Activated CD4-positive, CD25-positive, alpha-beta regulatory T cell treated with anti-CD3 and anti-CD28 coated beads, Interleukin-2, amount 50 U/mL, for 16 hours (primary cell): ENCODE measurements at places on chromosomes 11 and 22.

DNA sequence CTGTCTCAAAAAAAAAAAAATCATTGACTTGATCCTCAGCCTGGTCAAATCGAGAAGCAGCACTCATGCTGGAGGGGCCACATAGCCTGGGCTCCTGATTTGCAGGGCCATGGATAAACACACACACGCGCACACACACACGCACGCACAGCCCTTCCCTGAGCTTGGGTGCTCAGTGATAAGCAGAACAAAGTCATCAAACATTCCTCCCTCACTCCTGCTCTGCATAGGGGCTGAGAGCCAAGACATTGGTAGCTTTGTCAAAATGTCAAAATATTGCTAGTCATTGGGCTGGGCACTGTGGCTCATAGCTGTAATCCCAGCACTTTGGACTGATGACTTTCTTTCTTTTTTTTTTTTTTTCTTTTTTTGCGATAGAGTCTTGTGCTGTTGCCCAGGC, 34.0 kb upstream of the A4GALT start:
- DNase-seq = no peak

DNA sequence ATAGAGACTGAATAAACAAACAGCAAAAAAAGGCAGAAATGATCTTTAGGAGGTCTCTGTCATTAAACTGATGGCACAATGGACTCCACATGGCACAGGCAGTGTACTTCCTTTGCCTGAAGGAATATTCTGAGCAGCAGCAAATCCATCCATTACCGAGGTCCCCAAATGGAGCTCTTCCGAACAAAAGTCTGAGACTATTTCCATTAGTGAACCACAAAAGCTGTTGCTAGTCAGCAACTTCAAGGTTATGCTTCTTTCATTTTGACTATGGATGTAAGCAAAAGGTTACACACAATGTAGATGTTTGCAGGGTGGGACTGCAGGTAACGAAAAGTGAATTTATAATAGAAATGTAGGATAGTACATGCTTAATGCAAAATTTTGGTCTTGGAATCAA, 14.5 kb downstream of the NARS2 start:
- no peak for DNase-seq

DNA sequence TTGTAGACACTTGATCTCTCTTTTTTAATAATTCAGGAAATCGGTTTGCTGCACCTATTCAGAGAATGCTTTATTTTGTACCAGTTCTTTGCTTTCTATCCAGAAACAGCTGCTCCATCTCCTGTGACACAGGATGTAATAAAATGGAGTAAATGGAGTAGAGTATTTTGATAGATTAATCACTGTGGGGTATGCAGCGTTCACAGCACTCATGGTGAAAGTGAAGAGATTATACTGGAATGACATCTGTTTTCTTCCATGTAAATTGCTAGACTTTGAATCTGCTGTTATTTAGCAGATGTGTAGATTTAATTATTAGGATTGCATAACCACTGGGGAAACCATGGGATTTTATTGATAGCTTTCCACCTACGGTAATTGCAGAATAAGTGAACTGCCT, 227.3 kb upstream of the ARHGAP42 start:
- no peak for DNase-seq

GRCh38 chr11:65217441-65218423, 36.0 kb downstream of the CAPN1 start:
- DNase-seq = no peak

GRCh38 chr11:93585758-93586157, 42.6 kb upstream of the SMCO4 start:
- no peak for DNase-seq

- DNase-seq = no peak
Measured at GRCh38 chr11:8192896-8193209, 24.0 kb upstream of the RIC3 start.

DNA sequence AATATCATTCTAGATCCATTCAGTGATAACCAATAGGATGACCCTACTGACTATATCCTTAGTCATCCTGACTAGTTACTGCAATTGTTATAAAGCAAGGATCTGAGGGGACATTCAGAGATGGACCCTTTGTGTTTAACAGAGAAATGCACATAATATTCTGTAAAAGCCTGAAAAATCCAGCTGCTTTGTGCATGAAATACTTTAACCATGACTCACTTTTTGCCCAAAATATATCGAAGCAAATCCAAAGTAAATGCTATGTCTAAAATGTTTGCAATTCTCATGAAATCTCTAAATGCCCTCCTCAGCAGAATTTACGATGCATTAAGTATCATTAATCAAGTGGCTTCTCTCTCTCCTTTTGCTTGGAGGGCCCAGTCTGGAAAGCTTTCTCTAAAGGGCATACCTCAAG, 178.8 kb upstream of the MTMR2 start:
- no peak for DNase-seq

- no peak for DNase-seq
Measured at GRCh38 chr11:72425053-72425980, 9.0 kb downstream of the CLPB start.

GRCh38 chr11:122723576-122723975, 68.1 kb downstream of the UBASH3B start:
- no peak for DNase-seq

DNA sequence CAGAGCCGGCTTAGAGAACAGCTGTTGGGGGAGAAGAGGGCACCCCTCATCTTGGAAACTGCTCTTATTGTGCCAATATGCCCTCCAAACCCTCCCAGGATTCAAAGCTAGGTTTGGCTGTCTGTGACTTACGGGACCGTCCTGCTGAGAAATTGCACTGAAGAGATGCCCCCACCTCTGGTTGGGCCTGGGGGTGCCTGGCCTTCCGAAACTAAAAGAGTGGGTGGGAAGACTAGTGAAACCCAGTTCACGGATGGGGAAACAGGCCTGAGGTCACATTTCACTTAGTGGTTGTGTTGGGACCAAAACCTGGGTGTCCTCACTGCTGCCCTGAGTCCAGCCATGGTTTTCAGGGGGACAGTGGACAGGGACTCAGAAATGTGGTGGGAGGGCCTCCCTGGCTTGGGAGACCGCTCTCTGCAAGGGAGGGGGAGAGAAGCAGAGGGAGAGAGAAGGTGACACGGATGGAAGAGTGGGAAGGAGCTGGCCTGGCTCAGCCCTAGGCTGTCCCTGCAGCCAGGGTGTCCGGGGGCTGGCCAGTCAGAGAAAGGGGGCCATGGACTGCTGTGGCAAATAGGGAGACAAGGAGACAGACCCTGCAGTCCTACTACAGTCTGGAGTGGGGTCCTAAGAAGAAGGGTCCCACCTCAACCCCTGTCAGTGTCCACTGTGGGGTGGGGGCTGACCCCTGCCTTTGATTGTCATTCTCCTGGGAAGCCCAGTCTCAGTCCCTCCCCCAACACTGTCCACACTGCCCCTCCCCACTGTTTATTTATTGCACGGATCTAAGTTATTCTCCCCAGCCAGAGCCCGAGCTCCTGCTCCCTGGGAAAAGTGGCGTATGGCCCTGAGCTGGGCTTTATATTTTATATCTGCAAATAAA, 13.6 kb downstream of the MAFF start:
- no peak for DNase-seq

DNA sequence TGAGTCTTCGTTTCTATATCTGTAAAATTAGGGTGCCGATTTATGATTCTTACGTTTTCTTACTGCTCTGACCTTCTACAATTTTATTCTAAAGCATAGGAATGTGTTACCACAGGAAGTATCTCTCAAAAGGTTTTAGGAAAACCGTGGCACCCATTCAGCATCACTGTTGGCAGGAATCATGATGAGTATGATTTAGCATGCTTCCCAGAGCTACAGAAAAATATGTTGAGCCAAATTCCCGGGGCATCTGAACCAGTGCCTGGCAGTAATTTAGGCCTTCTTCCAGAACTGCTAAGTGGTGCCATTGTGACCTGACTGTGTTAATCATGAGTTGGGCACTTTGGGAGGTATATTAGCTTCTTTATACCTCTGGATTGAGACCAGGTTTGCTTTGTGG, 605.0 kb upstream of the RAG2 start:
- no peak for DNase-seq

DNA sequence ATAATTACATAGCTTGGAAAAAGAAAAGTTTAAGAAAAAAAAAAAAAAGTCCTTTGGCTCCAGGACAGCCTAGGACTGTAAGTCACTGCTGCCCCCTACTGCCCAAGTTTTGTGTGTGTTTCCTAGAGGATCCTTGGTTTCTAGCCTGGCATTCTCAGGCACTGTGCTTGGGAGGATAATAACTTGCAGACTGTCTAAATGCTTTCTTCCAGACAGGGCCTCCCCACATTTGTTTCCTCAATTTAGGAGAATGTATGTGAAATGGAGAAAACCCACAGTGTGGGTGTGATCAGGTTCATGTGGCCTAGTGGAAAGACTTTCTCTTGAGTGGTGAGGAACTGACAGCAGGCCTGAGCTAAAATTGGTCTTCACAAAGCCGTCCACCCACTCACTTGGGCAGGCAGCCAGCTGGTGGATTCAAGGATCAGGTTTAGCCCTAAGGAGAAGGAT, 191.0 kb downstream of the NAV2 start:
- DNase-seq = no peak

DNA sequence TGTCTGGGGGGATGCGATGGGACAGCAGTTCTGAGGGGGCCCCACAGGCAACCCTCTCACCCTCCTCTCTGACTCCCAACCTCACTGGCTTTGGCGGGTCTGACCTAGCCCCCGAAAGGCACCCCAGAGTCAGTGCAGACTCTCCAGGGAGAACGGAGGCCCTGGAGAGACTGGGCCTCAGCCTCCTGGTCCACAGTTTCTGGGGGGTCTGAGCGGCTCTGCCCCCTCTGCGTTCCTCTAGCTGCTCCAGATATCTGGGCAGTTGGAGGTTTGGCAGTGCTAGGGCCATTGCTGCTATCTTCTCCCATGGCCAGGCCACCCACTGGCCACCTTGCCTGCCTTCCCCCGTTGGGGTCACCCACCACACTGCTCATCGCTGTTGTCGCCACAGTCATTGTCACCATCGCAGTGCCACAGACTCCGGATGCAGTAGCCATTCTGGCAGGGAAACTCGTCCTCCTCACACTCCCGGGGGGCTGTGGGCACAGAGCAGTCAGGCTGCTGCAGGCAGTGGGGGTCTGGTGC, 18.8 kb downstream of the LRP4 start:
- DNase-seq = no peak

- DNase-seq = no peak
Measured at GRCh38 chr11:15863411-15863810, 492.9 kb downstream of the SOX6 start.

- DNase-seq = no peak
Measured at GRCh38 chr22:16776080-16776479, 49.1 kb downstream of the XKR3 start.

DNA sequence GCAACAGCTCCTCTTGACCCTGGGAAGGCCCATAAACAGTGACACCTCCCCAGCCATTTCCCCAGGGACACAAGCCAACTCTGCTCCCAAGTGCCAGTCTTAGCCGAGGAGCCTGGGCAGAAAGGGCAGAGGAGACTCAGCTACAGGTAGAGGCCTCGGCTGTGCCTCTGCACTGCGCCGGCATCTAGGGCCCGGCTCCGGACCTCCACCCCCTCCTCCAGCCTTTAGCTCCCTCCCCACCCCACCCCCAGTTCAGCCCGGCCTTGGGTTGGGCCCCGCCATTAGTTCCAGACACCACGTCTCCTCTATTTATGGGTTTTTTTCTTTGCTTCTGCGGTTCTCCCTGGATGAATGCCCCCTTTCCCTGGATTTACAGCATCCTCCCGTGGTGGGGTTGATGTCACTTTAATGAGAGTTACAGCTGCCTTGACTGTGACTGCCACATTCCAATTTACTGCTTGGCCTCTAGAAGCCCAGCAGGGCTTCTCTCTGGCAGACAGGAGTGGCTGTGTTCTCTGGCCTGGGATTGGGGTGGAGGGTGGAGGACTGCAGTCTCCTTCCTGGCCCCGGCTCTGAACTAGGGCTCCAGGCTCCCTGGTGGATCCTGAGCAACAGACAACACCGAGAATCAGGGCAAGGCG, 13.5 kb upstream of the OAF start:
- DNase-seq = no peak

DNA sequence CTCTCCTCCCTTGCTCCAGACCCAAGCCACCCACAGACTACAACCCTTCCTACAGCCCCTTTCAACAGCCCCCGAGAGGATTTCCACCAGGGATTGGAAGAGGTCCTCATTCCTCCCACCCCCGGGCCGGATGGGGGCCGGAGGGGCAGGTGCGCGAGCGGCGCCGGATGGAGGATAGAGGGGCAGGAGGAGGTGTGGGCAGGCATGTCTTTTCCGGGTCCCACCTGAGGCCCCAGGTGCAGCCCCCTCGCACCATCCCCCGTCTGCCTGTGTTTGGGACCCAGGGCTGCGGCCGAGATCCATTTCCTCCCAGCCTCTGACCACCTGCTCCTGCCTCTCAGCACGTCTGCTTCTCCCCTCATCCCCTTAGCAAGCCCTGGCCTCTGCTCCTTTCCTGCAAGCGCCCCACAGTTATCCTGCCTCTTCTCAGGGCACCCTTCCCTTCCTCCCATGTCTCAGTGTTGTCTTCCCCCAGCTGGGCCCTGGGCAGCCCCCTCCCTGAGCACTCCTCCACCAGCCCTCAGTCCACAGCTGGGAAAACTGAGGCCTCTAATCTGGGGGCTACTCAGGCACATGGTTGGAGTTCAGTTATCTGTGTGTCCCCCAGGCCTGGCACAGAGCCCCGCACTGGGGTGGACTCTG, 19.3 kb upstream of the CBX7 start:
- DNase-seq = no peak
